Fibroblast of skin of back (primary cell): ENCODE measurements at places on chromosomes 5 and 9.

GRCh38 chr9:135486267-135487065 is 6.9 kb downstream of the PPP1R26 start:
- DNase-seq = no peak

DNA sequence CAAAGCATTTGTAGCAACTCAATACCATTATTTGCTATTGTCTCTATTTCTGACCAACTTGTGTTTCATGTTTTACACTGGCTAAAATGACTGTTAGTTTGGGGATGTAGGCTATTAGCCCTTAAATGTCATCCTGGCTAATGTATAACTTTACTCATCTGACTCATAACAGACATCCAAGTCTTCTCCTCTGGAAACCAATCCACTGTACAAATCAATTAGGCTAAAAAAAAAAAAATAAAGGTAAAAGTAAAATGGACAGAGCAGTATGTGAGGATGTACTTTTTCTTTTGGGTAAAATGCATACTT is 20.6 kb downstream of the MEGF9 start:
- no peak for DNase-seq

DNA sequence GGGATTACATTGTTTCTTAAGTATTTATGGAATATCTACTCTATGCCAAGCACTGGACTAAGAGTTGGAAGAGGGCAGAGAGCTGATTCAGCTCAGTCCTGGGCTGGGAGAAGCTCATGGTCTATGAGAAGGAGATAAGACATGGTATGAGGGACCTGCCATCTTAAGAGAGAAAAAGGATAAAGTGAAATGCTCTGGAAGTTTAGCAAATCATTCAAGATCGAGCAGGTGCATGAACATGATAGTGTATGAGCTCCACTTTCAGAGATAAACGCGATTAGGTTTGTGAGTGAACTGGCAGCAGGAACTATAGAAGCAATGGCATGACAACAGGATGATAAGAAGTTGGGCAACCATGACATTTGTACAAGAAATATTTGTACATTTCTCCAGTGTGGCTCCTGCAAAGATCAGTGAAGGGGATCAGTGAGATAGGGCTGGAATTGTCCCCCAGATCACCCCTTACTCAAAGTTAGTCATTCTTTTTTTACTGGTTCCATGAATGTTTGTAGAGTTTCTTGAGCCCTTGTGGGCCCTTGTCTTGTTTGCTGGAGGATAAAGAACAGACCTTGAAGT is 26.6 kb upstream of the CCDC180 start:
- DNase-seq = no peak

- DNase-seq = no peak
Measured at GRCh38 chr5:142547445-142548380, 138.2 kb downstream of the FGF1 start.

GRCh38 chr9:38737246-38737645 is 17.3 kb upstream of the FAM240B start:
- DNase-seq = no peak

GRCh38 chr5:161925960-161926359 is 78.0 kb downstream of the GABRA1 start:
- no peak for DNase-seq

- DNase-seq = no peak
Measured at GRCh38 chr5:44334622-44335021, 54.6 kb downstream of the FGF10 start.

GRCh38 chr5:32343058-32343672 is 30.4 kb upstream of the MTMR12 start:
- no peak for DNase-seq

- DNase-seq = peak; percentile 41
Measured at GRCh38 chr5:14266686-14267085, 123.5 kb downstream of the TRIO start.

DNA sequence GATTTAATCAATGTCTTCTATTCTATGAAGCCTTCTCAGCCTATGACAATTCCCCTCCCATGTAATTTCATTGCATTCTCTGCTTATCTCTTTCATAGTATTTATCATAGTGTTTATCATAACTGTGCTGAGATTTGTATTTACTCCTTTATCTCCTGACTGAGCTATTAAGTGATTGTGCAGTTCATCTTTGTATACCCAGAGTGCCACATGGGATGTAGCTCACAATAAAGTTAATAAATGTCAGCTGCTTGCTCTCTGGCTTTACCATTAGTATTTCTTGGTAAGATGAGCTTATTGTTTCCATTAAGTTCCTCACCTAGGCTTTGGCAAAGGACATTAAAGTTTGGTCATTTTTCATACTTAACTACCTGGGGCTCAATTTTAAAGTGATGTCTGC is 275.1 kb upstream of the MPDZ start:
- DNase-seq = no peak

DNA sequence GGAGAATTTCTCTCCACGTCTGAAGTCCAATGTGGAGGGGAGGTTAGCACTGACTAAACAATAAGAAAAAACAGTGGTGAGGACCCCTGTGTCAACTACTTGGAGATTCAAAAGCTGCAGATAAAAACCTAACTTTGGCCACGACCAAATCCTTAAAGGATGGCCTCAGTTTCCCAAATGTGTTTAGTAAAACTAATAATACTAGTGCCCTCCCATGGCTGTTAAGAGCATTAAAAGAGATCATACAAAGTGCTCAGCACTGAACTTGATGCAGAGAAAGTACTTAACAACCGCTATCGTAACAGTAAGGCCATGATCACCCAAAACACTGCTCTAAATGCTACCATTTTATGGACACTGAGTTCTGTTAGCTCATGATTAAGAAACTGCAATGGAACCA is 288.4 kb downstream of the EBF1 start:
- DNase-seq = no peak
